ENCODE measurements at places on chromosomes 2 and 18.
A peak's percentile ranks its signal among the peaks of the same experiment; 100 is the strongest.

GRCh38 chr2:171957061-171957460 is 34.8 kb downstream of the HAT1 start:
- peak; percentile 55 for DNase-seq

DNA sequence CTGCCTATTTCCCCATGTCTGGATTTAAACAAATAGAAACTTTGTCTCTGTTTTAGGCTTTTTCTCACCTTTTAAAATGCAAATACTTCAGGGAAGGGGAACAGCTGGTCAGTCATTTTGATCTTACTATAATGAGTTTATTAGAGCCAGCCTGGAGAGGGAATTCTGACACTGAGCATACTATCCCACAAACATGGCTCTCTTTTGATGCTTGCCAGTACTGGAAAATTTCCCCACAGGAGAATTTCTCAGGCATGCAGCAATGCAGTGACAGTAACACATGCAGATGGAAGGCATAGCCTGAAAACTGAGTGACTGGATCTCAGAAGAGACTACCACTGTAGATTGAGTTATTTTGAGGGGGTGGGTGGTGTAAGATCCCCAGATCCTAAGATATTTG is 974.3 kb upstream of the CELF4 start:
- DNase-seq: no peak

DNA sequence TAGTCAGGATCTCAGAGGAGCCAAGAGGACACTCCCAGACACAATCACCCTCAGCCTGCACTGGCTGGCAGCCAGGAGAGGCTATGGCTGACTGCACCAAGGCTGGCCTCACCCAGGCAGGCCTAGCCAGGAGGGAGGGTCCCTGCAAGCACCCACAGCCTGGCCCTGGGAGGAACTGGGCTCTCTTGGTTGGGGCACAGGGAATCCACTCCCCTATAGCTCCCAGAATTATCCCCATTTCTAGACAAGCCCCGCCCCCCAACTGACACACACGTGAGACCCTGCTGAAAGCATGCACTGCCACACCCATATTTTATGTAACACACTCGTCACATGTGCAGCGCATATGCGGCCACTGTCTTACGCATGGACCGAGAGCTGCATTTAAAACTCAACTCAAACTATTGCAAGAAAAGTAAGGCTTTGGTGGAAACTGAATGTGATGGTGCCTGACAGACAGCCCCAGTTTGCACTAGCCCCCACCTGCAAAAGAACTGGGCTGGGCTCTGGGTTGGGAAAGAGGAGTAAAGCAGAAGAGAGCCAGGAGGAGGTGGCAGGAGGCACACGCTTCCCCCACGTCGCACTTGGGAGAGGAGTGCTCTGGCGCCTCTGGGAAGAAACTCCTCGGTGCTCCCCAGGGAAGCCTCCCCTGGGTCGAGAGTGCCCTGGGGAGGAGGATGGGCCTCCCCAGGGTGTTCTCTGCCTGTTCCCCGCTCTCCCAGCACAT is 28.9 kb upstream of the ARHGEF4 start:
- no peak for DNase-seq

DNA sequence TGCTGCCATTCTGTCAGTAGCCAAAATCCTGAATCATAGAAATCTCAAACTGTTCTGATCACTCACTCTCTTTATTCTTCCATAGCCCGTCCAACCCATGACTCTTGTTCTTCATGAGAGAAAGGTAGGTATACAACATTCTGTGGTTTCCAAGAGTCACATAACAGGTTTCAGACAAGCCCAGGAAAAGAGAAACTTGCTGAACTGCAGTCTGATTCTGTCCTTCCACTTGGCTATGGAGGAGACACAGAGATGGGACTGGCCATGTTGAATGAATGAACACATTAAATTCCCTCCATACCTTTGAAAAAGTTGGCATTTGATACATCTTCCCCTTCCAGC is 880.2 kb upstream of the CELF4 start:
- no peak for DNase-seq

DNA sequence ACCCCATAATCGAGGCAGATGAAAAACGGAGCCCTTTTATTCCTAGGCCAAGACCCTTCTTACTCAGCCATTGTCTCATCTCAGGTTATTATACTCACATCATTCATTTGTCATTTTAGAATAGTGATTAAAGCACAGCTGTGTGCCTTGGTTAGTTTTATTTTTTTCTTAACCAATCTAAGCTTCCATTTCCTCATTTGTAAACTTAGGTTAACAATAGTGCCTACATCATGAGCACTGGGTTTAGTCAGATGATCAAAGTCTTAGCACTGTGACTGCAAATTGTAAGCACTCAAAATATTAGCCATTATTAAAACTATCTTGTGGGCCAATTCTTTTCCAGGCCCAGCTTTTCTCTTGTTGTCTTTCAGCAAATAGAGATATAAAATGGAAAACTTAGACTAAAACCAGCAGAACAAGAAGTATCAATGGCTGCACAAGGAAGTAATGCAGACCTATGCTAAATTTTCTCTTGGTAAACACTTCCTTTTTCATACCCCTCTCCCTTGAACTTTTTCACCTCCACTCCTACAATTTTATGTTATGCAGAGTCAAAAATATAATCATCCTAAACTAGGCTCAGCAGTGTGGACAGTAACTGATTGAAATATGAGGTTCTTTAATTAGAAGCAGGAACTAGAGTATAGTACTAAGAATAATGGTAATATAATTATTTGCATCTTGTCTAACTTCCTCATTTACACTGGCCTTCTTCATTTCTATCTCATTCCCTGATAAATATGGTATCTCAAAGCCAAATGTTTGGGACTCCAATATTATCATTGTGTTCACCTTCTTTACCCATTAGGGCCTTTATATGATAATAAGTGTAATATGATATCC is 21.5 kb upstream of the GALNT3 start:
- no peak for DNase-seq

GRCh38 chr2:10363861-10364610 is 61.3 kb downstream of the HPCAL1 start:
- DNase-seq: no peak

DNA sequence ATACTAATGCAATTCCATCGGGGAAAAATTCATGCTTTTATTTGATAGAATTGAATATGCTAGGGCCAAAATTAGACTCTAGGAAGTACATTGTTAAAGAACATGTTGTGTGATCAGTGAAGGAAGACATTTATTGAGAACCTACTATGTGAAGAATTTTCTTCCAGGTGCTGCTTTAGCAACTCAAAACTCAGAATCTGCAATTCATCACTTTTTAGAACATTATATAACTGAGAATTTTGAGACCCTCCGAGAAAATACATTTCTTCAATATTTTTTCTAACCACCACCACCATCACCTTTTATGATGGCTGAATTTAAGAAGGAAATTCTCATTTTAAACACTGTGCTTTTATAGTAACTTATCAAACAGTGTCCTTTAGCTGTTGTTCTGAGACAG is 315.2 kb downstream of the FIGN start:
- no peak for DNase-seq

DNA sequence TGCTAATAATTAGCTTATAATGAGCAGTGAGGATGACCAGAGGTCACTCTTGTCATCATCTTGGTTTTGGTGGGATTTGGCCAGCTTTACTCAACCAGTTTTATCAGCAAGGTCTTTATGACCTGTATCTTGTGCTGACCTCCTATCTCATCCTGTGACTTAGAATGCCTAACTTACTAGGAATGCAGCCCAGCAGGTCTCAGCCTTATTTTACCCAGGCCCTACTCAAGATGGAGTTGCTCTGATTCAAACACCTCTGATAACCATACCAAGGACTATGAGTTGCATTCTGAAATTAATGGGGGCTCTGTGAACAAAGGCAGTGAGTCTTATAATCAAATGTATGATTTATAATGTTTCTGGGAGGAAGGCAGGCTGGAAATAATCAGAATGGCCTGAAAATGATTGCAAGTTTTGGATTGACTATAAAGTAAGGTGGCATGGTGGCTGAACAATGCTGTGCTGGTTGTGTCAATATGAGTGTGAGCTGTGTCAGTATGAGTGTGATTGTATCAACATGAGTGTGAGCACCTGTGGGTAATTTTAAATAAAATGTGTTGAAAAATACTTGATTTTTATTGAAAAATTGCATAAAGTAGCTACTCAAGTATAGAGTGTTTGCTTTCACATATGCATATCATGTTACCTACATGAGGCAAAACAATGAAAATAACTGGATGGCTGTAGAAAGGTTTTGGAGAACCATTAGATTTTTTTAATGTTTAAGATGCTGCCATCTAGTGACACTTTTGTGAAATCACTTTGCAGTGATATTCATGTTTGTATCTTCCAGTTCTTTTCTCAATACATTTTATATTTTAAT is 103.0 kb downstream of the KYNU start:
- peak; percentile 54 for DNase-seq

DNA sequence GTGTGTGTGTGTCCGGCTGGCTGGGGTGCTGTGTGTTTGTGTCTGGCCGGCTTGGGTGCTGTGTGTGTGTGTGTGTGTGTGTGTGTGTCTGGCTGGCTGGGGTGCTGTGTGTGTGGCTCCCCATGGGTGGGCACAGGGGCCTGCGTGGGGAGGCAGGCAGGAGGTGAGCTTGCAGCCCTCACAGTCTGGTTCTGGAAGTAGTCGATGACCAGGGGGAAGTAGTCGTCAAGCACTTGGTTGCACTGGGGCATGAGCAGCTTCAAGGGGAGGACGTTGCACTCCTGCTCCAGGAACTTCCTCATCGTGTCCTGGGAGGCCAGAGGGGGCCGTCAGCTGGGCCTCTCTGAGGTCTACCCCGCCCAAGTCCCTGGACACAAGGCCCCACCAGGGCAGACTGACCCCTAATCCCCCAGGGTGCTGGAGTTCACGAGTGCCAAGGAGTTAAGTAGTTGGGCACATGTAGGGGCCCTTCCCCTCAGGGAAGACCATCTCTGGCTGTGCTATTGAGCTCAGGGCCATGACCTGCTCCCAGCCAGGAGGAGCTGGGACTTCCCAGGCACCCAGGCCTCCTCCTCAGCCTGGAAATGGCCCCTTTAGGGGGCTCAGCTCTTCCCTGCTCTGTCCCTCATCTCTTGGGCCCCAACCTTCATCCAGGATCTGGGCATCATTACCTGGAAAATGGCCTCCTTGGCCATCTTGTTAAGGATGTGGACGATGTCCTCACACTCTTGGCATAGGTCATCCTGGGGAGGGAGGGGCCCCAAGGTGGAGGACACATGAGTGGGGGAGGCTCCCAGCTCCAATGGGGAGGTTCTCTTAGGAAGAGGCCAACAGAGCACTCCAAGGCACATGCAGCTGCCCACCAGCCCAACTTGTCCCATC is 1.3 kb downstream of the SFTPB start:
- DNase-seq: no peak

DNA sequence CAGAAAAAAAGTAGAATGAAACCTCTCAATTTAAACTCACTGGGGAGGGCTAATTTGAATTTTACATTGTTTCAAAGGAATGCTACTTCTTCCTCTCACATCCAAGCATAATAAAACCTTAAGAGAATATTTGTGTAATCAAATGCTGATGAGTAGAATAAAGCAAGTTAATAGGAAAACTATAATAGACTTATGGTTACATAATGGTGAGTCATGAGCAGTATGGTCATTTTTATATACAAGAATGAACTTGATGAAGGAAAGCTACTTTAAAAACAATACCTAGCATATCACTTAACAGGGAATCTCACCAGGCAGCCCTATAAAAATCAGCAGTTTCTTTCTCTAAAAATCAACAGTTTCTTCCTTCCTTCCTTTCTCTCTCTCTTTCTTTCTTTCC is 80.3 kb downstream of the VSNL1 start:
- peak; percentile 51 for DNase-seq

DNA sequence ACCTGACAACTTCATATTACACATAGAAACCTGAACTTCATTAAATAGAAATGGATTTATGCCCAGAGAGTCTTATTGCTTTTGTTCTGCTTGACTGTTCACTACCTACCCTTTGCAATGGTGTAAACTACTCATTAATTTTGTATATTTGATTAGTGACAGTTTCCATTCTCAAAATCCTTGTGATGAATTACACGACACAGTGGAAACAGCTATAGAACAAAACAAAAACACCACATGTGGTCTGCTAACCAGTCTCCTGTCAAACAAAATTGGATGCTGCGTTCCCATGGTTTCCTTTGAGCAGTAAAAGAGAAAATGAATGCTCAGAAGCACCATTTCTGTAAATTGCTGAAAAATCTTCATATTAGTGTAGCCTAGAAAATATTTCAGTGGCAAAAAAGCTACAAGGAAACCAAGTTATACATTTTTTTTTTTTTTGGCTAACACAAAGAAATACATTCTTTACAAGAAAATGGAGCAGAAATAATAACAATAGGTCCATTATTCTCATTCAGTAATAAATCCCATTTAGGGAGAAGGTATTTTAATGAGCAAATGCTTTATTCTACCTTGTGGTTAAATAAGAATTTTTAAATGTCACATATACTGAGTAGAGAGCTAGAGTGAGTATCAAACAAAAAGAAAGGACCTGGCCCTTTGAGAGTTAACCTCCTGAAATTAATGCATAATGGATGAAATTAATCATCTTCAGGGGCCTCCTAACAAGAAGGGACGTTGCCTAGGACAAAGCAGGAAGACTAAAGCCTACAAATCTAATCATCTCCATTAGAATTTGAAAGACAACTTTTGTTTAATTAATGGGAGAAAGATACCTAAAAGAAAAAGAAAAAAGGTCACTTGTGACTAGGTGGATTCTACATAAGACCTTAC is 355.1 kb upstream of the ZC3H15 start:
- peak; percentile 1 for DNase-seq

GRCh38 chr2:157628477-157629415 is at the start of gene ACVR1C:
ACVR1C (minus strand) TSS chr2:157628864; CDS start chr2:157628644, 220 bp downstream.
- DNase-seq: peak; percentile 68

- DNase-seq: no peak
Measured at GRCh38 chr2:65589667-65590066, 157.3 kb upstream of the SPRED2 start.

GRCh38 chr2:236133410-236134012 is 34.7 kb downstream of the GBX2 start:
- no peak for DNase-seq

- no peak for DNase-seq
Measured at GRCh38 chr18:22684268-22684667, 248.9 kb upstream of the RBBP8 start.

- no peak for DNase-seq
Measured at GRCh38 chr2:190254063-190254850, 65.4 kb downstream of the HIBCH start.

- peak; percentile 90 for DNase-seq
Measured at GRCh38 chr2:65045651-65046050, 10.6 kb upstream of the CEP68 start.

GRCh38 chr2:100350661-100351185 is 28.4 kb upstream of the LONRF2 start:
- peak; percentile 34 for DNase-seq

GRCh38 chr18:75455249-75456198 is 28.0 kb upstream of the SMIM21 start:
- no peak for DNase-seq

GRCh38 chr2:57443973-57444521 is 602.6 kb upstream of the VRK2 start:
- DNase-seq: peak; percentile 95

- DNase-seq: no peak
Measured at GRCh38 chr2:106278112-106278876, 84.2 kb upstream of the UXS1 start.

GRCh38 chr2:17827316-17827715 is 11.1 kb downstream of the MSGN1 start:
- no peak for DNase-seq

- no peak for DNase-seq
Measured at GRCh38 chr2:59888015-59888414, 665.4 kb downstream of the BCL11A start.

- peak; percentile 89 for DNase-seq
Measured at GRCh38 chr2:237222178-237222577, 136.5 kb downstream of the COPS8 start.

GRCh38 chr2:132255714-132256113 is 94.0 kb upstream of the ANKRD30BL start:
- DNase-seq: no peak

Measured in M059J (cell line).